ENCODE measurements at places on chromosomes 5 and 9.

GRCh38 chr5:16140944-16141343, 38.6 kb downstream of the MARCHF11 start:
- DNase-seq, result no peak

- no peak for DNase-seq
Observed at GRCh38 chr5:15887093-15887492, 292.5 kb downstream of the MARCHF11 start.

DNA sequence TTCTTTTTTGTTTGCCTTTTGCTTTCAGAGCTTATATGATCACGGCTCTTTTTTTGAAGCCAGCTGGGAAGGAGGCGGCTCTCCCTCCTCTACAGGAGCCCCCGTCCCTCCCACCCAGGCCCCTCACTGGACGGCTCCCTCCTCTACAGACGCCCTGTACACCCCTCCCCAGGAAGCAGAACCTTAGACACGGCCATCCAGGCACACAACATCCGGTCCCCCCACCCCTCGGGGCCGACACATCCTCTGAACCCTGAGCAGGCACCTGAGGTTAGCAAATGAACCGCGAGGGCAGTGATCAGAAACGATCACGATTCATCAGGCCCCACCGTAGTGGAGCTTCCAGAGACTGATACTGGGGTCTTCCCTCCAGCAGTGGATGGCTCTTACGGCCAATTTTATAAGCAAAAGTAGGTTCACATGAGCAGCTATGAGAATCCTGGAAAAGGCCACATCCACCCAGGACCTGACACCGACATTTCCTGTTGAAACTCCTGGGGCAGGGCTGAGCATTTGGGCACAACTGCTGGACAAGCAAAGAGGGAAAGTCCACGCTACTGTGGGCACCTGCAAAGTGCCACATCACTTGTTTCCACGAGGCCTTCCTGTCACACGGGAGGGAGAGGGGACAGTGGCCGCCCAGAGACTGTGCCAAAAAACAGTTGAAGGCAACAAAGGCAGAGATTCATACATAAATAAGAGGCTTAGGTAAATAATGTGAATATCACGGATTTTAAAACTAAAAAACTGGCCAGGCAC, 78.9 kb downstream of the SEMA4D start:
- peak; percentile 71 for DNase-seq

DNA sequence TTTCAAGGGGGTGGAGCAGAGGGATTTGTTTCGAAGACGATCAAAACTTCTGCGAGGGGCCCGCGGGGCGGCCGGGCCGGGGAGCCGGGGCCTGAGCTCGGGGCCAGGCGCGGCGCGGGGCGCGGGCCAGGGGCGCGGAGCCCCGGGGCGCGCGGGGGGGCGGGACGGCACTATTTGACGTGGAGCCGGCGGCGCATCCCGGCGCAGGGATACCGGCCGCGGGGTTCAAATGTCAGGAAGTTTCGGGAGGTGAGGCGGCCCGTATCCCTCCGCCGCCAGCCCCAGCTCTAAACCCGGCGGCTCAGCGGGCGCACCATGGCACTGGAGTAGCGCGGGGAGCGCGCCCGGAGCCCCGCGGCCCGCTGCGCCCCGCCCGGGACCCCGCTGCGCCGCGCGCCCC, at the start of gene LMX1B:
Gene LMX1B, plus strand, starts transcription at position 278 of the 400 bp plus-strand sequence. CDS start 522 bp downstream, outside the sequence.
- DNase-seq, result no peak

- DNase-seq, result no peak
Observed at GRCh38 chr9:28127101-28127500, 553.8 kb upstream of the C9orf72 start.

DNA sequence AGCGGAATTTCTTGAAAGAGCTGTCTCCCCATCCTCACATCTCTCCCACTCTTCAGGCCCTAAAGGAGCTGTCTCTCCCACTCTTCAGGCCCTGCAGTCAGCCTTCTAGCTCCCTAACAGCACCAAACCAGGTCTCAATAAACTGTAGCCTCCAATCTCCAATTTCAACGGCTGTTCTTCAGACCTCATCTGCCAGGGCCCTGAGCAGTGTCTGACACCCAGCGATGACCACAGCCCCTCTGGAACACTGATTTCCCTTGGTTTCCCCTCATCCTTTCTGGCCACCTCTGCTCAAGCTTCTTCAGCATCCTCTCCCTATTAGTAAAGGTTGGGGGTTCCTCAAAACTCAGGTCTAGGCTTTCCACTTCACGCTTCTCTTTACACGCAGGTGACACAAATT, 1.6 kb upstream of the P4HA2 start:
- DNase-seq, result no peak

DNA sequence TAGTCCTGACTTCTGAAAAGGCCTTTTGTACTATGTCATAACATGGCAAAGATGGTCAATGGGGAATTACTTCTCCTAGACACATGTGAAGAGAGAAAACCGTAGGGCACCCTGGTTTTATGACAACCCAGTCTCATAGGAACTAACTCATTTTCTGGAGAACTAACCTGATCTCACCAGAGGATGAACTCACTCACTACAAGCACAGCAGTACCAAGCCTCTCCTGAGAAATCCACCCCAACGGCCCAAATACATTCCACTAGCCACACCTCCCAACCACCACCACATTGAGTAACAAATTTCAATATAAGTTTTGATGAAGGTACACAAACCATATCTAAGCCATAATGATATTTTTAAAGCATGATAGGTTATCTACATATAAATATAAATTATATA, 909.3 kb upstream of the CDH10 start:
- DNase-seq, result no peak

DNA sequence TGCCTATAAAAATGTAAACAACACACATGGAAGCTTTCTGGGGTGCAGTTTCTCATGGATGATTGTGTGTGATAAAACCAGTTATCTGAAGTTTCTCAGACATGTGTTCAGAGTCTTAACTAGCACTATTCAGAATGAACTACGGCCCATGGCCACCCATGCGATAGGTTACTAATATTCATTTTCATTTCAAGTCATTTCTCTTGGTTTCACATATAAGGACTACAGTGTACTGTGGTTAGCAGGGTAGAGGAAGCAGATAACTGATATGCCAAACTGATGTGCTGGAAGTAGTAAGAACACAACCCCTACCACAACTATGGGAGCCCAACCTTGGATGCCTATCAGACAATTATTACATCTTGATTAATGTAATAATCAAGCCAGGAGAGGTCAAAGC, 372.1 kb downstream of the DTWD2 start:
- no peak for DNase-seq

GRCh38 chr5:95069021-95069420, 215.9 kb downstream of the MCTP1 start:
- no peak for DNase-seq

GRCh38 chr9:134425401-134425800, 99.1 kb downstream of the RXRA start:
- DNase-seq, result no peak

DNA sequence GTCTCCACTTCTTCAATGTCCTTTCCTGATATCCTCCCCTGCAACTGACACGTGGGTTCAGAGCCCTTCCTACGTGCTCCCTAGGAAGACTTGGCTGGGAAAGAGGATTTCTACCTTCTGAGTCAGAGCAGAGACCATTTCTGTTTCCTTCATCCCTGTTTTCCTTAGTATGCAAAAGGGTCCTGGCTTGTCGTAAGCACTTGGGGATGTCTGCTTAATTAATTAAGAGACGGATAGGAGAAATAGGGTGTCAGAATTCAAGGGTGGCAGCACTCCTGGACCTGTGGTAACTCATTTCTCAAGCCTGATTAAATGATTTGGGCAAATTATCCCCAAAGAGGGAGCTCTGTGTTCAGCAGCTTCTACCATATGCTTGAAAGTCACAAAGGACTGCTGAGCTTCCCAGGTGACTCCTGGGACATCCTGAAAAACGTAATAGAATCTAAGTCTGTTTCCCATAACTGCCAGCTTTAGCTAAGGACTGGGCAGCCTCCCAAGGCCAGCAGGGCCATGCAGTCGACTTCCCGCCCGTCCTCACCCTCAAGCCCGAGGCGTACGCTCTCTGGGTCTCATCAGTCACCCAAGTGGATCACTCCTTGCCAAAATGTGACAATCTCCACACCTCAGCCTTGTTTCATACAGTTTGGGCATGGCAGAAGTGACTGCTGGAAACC, 20.5 kb downstream of the ABCA1 start:
- DNase-seq, result no peak

GRCh38 chr5:77776554-77777206, 541 bp upstream of the TBCA start:
- no peak for DNase-seq

- DNase-seq, result no peak
Observed at GRCh38 chr5:66602621-66603020, 6.4 kb downstream of the MAST4 start.

DNA sequence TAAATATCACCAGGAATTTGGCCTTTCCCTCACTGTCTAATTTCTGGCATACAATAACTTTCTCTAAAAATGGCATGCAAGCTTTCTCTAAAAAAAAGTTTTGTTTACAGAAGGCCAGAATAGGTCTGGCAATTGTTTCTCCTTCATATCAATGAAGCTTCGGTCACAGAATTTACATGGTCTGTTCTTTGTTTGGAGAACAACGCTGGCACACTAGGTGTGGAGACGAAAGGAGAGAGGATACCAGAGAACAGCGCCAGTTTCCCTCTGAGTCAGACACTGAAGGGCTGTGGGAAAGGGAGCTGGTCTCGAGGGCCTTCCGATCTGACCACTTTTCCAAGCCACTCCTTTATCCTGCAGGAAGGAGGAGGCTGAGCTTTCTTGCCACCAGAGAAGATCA, 60.1 kb upstream of the ITGA1 start:
- no peak for DNase-seq

DNA sequence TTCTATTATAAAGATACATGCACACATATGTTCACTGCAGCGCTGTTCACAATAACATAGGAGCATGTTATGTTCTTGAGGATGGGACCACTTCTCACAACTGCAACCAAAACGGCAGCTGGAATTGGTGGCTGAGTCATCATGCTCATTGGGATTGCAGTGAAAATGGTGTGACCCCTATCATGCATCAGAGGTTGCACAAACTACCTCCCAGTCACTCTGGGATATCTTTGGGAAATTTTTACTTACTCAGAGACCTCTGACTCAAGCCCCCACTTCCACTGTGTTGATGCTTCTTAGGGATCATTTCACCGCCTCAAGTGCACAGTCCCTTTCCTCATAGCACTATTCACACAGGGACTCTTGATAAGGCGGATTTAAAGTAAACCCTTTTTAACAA, 474.1 kb downstream of the BNC2 start:
- no peak for DNase-seq

- DNase-seq, result no peak
Observed at GRCh38 chr5:168317521-168318147, 26.2 kb downstream of the WWC1 start.

DNA sequence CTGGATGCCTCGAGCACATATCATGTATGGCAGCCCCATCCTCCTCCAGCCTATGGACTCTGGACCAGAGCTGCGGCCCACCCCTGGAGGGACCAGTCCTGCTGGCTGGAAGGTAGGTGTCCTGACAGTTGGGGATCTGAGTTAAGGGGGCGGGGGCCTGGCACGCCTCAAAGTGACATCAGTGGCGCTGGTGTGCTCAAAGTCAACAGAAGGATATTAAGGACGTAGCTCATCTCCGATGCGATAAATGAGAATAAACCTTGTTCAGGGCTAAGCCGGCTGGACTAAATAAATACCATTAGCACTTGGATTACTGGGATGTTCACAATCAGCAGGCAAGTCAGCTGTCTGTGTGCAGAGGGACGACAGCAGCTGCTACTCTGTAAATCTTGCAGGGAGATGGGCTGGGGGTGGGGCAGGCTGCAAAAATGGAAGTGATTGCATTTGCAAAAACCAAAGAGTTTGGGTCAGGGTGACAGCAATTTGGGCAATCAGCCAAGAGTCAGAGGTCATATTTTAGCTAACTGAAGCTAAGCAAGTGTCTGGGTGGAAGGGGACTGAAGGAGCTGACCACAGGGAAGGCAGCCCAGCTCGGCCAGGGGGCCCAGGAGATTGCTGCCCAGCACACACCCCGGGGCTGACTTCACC, 80.0 kb upstream of the LRRTM2 start:
- DNase-seq, result no peak

DNA sequence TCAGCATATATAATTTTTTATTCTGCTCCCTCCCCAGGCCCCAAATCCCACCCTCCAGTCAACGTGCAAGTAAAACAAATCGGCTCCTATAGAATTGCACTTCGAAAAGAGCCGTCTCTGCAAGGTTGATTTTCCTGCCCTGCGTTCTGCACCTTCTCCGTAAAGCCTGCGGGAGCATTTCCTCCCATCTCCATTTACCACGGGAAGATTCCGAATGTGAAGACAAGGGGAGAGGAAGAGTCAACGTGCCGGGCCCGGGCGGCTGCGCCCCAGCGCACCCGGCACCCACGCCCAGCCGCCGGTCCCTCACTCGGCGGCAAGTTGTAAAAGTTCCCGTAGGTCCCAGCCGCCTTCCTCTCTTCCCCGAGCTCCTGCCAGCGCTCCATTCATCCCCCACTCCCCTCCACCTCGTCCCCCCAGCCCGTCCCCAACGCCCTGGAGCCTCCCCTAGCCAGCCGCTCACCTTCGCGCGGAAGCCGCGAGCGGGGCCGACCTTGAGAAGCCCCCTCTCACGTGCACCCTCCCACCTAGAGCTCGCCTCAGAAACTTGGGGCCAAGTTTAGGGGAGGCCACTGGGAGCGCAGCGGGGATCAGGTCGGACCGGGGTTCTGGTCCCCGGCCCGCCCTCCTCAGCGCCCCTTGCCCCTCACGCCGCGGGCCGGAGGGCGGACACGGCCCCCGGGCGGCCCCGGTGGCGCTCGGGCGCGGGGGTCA, 431 bp downstream of the BNC2 start:
- no peak for DNase-seq

DNA sequence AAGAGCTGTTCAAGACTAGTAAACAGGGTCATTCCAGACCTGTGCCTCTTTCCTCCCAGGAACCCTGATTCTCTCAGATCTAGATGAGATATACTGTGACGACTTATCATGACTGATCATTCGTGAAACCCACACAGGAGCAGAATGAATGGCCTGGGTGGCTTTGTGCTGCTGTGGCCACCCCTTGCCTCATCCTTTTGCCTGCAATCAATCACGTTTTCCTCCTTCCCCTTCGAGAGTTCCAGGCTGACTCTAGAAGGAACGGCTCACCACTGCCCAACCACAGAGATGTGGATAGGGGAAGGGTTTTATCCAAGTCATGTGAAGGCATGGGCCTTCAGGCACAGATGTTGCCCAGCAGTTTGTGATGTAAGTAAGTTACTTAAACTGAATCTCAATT, 5.8 kb downstream of the ANXA6 start:
- DNase-seq, result peak; percentile 81

GRCh38 chr9:92669527-92669889, 423 bp downstream of the IPPK start:
- DNase-seq, result no peak

DNA sequence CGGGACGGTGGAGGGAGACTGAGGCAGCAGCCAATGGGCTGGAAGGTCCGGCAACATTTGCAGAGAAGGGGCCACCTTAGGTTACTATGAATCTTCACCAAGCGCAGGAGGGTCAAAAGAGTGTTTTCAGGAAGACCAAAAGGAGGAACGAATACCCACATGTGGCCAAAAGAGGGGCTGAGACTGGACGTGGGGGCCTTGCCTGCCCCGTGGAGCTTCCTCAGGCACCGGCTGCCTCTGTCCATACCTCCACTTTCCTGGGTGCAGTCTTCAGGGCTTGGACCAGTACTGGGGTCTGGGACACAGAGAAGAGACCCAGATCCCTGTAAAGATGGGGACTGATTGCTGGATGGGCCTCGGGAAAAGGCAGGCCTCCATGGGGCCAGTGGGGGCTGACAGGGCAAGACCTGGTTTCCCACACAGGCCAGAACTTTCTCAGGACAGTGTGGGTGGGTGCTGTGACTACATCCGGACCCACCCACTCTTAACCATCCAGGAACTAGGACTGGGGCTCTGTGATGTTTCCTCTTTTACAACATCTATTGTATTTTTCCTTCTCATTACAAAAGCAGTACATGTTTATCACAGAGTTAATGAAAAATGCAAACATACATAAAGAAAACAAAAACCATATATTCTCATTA, 294.7 kb downstream of the ZSWIM6 start:
- no peak for DNase-seq
